CD8-positive, alpha-beta T cell (primary cell): ENCODE measurements at places on chromosomes 7 and 10.

DNA sequence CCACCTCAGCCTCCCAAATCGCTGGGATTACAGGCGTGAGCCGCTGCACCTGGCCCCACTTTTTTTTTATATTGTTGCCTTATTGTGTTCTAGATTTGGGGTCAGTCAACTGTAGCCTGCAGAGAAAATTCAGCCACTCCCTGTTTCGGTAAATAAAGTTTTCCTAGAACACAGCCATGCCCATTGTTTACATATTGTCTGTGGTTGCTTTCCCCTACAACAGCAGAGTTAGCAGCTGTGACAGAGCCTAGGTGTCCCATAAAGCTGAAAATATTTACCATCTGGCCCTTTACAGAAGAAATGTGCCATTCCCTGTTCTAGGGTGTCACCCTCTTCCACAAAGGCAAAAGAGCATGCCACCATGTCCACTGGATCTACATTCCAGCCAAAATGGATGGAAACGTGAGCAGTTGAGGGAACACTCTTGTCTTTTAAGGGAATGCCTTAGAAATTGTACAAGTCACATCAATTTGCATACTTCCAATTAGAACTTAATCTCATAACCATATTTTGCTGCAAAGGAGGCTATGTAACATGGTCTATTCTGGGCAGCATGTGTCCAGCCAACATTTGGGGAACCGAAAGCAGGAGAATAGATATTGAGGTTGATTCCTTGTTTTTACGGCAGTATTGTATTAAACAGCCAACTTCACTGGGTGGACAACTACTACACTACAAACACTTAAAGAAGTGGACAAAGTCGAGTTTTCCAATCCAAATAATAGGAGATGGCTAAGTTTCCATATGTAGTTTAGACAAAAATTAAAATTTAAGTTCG lies 11.0 kb upstream of the BLVRA start:
- DNase-seq, result no peak

DNA sequence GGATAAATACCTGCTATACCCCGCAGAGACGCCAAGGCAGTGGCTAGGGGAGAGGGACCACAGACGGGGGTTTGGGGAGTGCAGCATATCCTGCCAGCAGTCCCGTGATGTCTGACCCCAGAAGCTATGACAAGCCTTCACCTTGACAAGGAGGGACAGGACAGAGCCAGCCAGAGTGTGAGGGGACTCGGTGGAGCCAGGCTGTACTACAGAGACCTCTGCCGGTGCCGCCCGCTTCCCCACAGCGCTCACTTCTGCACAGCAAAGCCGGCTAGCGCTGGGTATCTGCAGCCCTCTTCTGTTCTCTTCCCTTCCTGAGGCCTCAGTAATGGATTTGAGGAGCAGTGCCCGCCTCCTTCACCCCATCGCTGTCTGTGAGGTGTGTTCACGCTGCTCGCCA lies 47.0 kb upstream of the PFKP start:
- no peak for DNase-seq

DNA sequence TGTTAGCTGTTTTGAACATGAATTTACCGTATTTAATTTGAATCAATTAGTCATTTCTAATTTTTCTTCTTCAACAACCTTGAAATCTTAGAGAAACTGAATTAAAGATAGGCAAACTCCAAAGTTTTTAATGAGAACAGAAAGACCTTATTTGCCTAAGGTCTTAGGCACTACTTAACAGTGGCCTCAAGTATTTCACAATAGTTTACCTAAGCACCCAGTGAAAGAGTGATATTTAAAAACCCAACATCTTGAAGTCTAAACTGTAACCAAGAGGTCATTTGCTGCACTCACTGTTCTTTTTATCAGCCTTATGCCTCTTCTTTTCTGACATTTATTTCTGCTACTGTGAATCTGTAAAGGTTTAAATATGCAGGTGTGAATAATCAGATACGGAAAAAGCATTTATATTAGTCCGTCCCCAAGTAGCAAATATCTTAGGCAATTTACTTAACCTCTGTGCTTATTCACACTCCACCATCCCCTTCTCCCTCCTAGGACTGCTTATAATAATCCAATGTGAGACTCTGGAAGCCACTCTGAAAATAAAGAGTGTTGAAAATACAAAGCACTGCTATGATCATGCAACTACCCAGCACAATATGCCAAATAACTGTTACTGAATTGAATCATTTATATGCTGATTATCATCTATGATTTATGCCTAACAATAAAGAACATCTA lies 105.7 kb downstream of the ELAPOR2 start:
- DNase-seq, result no peak

DNA sequence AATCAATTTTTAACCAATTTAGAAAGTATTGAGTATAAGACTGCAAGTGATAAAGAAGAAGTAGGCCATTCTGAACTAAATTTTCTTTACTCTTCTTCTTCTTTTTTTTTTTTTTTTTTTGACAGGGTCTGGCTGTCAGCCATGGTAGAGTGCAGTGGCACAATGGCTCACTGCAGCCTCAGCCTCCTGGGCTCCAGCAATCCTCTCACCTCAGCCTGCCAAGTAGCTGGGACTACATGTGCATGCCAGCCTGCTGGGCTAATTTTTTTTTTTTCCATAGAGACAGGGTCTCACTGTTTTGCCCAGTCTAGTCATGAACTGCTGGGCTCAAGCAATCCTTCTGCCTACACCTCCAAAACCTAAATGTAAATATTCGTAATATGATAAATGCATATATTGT lies 63.2 kb downstream of the DGKB start:
- no peak for DNase-seq

DNA sequence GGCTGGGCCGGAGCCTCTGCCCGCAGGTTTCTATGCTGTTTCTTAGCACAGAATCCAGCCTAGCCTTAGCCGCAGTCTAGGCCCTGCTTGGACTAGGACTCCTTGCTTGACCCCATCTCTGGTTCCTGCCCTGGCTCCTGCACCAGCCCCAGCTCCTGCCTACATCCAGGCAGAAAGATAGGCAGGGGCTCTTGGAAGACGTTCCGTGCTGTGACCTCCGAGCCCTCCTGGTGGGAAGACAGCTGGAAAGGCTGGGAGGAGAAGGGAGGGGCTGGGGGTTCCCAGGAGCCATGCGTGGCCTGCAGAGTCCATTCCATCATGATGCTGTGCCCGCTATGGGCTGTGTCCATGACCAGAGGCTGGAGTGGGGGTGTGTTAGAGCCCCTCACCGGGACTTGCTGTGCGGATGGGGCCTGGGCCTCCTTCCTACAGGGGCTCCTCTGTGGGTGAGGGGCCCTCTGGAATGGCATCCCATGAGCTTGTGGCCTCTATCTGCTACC lies 26.2 kb downstream of the RAMP3 start:
- DNase-seq, result no peak

- no peak for DNase-seq
Observed at GRCh38 chr7:157560258-157560654, 223.5 kb downstream of the DNAJB6 start.

DNA sequence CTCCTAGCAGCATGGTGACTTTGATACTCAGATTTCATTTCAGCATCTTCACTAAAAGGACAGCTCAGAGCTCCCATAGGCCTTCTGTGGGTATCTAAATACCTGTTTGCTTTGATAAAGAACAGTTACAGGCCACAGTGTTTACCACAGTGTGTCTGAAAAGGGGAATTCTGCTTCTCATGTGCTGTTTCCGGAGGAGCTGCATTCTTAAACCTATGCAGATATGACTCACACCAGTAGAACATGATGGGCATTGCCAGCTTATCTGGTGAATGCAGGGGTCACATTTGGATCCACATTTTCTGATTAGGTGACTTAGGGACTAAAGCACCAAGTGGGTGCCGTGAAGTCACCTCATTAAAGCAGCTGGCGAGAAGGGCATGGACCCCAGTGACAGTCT lies 52.6 kb downstream of the TRRAP start:
- no peak for DNase-seq

DNA sequence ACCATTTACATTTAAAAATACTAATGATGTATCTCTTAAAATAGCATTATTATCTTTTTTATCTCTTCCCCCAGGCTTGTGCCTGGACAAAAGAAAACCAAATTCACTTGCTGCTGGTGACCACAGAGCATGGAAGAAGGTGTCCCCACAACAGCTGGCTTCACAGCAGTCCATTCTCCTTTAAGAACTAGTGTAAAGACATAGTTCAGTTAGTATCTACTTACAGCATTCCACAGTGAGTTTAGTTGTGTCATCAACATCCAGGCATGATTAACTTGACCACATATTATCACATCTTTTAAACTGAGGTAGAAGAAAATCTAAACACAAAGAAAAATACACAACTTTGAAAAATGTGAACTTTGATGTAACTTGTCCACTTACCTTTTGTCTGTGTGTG lies 55.0 kb downstream of the LRRC17 start:
- DNase-seq, result no peak

DNA sequence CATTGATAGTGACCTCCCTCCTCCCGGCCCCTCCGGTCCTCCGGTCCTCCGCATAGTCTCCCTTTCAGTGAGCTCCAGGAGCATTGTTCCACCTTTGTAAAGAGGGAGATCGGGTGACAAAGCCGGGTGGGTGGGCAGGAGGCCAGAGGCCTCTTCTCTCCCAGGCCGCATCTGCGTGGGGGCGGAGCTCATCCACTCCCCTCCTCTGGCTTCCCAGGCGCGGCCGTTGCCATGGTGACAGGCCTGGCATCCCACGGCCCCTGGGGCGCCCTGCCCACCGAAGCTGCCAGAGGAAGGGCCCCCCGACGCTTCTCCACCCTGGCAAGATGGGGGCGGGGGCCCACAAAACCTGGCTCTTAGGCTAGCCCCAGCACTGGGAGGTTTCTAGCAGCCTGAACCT lies 4.4 kb upstream of the FZD9 start:
- no peak for DNase-seq

- DNase-seq, result no peak
Observed at GRCh38 chr7:45625714-45626440, 51.7 kb downstream of the ADCY1 start.

DNA sequence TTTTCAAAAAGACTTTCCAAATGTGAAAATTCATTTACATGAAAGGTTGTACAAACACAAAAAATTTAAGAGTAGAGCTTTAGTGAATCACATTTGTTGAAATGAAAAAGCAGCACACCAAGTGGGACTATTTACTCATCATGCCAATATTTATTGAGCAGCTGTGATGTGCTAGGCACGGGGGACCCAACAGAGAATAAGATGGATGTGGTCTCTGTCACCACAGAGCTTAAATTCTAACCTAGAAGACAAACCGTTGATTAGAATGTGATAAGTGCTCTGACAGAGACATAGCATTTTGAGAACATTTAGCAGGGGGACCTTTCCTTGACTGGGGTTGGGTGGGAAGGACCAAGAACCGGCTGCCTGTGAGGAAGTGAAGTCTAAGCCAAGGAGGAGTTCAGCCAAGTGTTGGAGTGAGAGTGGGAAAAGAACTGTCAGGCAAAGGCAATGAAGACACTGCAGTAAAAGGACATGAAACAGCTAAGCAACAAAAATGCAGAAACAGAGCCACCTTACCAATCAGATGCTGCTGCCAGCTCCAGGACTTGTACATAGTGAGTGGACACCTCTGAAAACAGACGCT lies 19.1 kb downstream of the ADAM12 start:
- DNase-seq, result no peak

DNA sequence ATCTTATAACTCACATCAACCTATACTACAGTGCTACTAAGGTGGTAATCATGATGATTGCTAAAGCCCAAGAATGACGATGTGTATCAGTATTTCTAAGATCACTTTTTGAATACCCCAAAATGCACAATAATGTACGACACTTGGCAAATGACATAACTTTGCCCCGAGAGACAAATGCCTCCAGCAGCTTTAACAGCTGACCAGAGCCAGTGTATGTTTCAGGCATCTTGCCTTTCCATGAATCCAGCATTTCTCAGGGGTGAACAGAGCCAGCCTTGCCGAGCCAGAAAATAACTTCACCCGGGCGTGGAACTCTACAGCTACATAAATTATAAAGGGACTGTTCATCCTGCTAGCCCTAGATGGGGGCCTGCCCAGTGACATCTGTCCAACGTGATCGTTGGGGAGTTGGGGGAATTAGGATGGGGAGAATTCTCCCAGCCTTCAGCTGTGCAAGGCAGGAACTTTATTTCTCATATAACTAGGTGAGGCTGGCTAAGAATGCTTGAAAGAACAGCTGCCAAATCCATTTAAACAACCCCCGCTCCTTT lies 1.8 kb downstream of the IGFBP3 start:
- no peak for DNase-seq

GRCh38 chr7:107744345-107744750 lies 406 bp downstream of the CBLL1 start:
- DNase-seq, result no peak

DNA sequence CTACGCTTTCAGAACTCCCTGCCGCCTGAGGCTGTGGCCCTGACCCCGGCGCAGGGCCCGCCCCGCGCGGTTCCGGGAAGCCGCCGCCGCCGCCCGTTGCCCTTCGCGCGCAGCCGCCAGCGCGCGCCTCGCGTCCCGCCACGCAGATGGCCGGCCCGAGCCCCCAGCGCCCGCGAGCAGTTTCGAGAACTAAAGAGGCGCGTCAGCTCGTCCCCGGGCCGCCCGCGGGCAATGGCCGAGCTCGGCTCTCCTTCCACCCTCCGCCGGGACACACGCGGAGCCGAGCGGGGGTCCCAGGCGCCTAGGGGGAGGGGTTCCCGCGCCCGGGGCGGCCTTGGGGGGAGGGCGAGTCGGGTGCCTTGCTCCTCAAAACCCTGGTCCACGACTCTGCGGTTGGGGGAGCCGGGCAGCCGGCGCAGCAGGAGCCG lies 1.8 kb downstream of the HNRNPF start:
- peak; percentile 71 for DNase-seq
